ENCODE measurements at places on chromosomes 5 and 9. TPM values are rescaled to one million over a fixed set of nuclear protein-coding genes. Genes with fewer than 3 reads are reported as not detected.

The PAX5 gene
- total RNA-seq: not detected

The LHFPL2 gene
- total RNA-seq: 51.4 TPM

The PCDHA9 gene
- total RNA-seq: 0.26 TPM

The ARL15 gene
- 20.5 TPM for total RNA-seq

The ZSWIM6 gene
- 13.6 TPM for total RNA-seq

The POU5F2 gene
- total RNA-seq: 0.51 TPM

The CTSV gene
- under 0.01 TPM for total RNA-seq

The PHYKPL gene
- total RNA-seq: 44.8 TPM

The PCDHGA2 gene
- total RNA-seq: 4.5 TPM

The F2R gene
- total RNA-seq: 265 TPM

The MARCOL gene
- not detected for total RNA-seq

The TGFBI gene
- 270 TPM for total RNA-seq

Measured in fibroblast of lung (primary cell).